NCI-H2081 treated with DMSO at 0.1 percent for 48 hours (cell line): ENCODE measurements at places on chromosomes 4 and X.

DNA sequence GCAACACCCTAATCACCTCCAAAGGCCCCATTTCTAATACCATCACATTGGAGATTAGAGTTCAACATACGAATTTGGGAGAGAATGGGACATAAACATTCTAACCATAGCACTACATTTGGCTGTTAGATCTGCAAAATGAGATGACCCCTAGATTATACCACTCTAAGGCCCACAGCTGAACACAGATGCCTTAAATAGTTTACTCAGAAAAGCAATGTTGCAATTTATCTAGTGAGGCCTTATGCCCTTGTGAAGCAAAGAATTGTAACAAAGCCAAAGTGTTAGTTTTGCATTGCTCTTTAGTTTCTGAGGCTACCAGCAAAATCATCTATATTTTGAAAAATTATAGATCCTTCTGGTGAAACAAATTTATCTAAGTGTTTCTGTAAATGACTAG lies 31.6 kb upstream of the ARHGEF6 start:
- no peak for DNase-seq

DNA sequence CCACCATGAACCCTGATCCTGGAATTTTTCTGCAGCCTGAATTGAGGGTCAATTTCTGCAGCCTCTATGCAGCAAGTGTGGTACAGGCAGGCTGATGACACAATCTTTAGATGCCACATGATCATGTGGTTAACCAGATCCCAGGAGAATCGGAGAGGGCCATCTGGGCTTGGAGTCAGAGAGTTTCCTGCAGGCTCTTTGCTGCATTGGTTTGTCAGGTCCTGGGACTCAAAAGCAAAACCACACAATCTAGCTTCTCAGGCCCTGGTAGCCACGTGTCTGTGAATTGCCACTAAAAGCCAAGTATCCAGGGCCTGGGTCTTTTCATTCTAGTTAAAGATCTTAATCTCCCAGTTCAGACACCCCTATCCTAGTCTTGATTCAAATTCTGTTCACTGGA lies 464.5 kb downstream of the BCOR start:
- DNase-seq, result no peak

DNA sequence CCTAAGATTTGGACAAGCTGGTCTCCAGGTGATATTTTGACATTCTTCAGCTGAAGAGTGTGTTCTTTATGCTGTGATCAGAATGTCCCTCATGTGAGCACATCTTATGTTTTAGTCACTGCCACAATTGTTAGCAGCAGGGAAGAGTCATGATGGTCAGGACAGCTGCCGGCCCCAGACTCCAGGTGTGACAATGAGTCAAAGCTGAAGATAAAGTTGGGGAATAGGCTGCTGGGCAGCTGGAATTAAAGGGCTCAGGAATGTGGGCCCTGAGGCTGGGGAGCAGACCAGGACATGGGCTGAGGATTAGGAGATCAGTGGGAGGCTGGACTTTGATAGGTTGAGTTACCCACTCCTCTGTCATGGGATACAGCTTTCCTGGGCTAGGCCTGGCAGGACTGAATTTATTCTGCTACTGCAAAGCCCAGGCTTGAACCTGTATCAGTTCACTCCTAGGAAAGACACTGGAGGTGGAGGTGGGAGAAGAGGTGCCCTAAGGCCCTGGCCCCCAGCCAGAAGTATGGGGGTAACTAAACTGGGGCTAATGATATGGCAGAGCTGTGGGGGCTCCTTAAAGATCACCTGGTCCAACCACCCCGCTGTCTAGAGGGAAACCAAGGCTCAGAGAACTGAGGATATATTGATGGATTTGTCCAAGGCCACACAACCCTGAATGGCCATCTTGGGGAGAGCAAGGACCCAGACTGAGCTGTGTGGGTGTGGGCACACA lies 119.5 kb downstream of the PJA1 start:
- no peak for DNase-seq

DNA sequence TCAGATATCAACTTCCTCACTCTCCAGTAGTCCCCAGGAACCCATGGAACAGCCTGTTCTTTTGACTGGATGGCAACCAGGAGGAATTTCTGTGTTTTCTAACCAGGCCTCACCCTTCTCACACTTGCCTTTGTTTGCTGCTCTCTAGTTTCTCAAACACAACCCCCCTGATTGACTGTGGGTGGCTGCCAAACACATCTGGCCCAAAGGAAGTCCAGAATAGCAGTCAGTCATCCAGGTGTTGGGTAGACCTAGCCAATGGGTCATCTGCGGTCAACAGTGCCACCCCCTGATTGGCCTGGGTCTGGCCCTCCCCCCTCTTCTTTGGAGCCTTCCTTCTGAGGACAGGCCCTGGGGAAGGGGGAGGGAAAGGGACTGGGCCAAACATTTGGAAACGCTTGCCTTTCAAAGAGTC lies 53.7 kb downstream of the MSX1 start:
- DNase-seq, result no peak

- DNase-seq, result no peak
Measured at GRCh38 chr4:24278693-24279092, 305.7 kb downstream of the DHX15 start.

- no peak for DNase-seq
Measured at GRCh38 chr4:112127803-112128202, 17.5 kb upstream of the FAM241A start.

GRCh38 chrX:93932471-93933220 lies 258.6 kb downstream of the FAM133A start:
- DNase-seq, result no peak

DNA sequence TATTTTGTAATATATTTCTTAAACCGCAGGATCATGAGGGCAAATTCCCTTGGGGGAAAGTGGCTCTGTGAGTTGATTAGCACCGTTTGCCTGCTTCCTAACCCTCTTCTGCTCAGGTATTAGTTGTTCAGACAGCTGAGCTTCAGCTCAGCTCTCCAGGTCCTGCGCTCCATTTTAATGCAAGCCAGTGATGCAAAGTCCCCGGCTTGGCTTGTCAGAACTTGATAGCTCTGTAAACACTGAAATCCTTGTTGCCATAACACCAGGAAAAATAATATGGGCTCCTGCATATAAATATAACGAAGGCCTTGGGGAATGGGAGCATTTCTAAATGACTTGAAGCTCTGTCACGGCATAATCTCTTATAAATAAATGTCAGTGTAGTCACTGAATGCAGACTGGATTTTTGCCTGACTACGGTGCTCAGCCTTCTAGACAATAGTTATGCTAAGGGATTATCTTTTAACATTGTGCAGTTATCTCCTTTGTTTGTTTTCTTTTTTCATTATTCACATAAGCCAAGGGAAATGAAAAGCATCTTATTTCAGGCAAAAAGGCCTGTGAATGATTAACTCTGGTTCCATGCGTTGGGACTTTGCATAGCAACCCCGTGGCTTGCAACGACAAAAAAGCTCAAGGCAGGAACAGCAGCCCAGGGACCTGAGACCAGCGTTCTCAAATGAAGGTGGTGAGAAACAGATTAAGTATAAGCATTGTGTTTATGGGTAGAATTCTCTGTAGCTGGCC lies 253.2 kb downstream of the SPRY1 start:
- DNase-seq, result peak; percentile 88

- no peak for DNase-seq
Measured at GRCh38 chr4:1488831-1489638, 82.8 kb upstream of the NKX1-1 start.

- no peak for DNase-seq
Measured at GRCh38 chrX:100263650-100264049, 146.4 kb downstream of the PCDH19 start.

DNA sequence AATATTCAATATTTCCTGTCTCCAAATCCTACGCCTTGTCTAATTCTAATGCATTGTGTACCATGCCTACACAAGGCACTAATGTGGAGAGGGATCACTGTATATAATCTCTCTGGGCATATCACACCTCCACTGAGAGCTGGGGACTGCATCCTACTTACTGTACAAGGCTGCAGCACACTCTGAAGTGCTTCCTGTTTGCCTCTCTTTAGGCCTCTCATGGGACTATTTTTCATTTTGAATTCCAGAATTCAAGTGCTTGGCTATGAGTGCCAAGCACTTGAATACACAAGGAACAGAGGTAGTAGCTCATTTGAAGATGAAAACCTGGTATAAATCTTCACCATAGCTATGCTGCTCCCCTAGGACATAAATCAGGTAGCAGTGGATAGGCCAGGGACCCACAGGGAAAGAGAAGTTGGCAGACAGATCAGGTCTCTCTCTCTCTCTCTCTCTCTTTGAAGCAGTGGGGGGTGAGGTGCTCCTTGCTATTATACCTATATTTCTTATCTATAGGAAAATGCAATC lies 229.7 kb upstream of the MBNL3 start:
- DNase-seq, result no peak

- no peak for DNase-seq
Measured at GRCh38 chrX:151609222-151609621, 45.7 kb downstream of the PASD1 start.

GRCh38 chrX:104135677-104136076 lies 21.1 kb downstream of the SLC25A53 start:
- no peak for DNase-seq

- DNase-seq, result no peak
Measured at GRCh38 chr4:70715097-70715496, 6.7 kb upstream of the RUFY3 start.

DNA sequence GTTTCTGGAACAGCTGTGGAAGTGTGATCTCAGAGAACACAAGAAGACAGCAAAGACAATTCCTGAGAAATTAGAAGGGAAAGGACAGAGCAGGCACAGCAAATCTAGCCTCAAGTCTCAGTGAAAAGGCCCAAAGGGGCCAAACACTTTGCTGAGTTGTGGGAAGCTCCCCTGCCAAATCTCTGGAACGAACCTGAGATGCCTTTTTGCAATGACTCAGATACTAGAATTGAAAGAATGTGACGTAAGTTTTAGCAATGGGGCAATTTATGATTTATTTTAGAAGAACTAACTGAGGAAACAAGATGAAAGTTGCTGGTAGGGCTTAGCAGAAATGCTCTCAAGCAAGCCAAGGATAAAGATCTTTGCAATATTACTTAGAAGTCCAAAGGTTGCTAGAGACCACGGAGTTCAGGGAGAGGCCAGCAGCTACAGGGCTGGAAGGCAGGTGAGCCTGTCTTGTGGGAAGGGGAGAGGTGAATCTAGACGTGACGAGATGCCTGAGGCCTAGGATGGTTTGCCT lies 92.8 kb downstream of the AMELX start:
- no peak for DNase-seq

- DNase-seq, result no peak
Measured at GRCh38 chr4:84973856-84974255, 7.4 kb upstream of the WDFY3 start.

GRCh38 chrX:56783450-56783831 lies 54.4 kb downstream of the NBDY start:
- DNase-seq, result peak; percentile 3

DNA sequence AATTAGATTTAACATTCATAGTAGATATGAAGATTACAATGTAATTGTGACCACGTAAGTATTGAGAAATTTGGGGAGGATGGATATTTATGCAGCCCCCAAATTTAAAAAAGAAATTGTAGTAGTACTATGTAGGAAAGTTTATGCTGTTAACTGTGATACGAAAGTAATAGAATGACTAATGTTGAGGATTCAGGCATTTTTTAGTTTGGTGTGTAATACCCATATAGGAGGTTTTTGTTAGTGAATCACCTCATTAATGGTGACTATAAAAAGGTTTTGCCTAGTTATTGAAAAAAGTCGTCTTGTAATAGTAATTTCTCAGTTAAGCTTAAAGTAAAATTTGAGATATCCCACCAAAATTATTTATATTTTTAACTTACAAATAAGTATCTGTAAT lies 67.2 kb downstream of the SMARCAD1 start:
- DNase-seq, result no peak

- DNase-seq, result no peak
Measured at GRCh38 chr4:153916273-153916755, 127.4 kb upstream of the SFRP2 start.

- no peak for DNase-seq
Measured at GRCh38 chr4:25103418-25103817, 56.8 kb downstream of the SEPSECS start.

DNA sequence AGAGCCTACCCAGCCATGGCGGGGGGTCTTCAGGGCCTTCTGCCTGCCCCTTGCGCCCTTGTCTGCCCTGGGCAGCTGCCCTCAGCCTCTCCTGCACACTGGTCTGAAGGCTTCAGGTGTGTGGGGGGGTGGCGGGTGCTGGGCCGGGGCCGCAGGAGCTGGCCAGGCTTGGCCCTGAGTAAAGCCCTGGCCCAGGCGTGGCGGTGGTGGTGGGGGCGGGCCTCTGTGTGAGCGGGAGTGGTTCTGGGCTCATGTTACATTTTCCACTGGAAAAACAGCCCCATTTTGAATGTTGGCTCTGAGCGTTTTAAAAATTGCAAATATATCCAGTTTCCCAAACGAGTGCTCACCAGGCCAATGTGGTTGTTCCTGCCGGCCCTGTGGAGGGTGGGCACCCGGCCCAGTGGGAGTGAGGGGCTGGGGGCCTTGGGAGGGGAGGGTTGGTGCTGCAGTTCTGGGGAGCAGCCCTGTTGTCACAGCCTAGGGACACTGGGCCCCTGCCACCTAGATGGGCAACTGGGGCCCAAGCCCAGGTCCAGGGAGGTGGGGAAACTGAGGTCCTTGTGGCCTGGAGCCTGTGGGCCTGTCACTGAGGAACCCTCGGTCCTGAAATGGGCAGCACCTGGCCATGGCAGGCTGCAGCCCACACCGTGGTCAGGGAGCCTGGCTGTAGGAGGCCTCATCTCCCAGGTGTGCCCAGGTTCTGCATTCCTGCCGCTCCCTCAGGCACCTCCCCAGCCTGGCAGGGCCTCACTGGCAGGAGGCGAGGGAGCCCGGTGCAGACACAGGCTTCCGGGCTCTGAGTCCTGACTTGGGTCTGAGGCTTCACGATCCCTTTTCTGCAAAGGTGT lies 28.3 kb downstream of the FGFRL1 start:
- DNase-seq, result no peak

GRCh38 chr4:123463869-123464268 lies 67.3 kb downstream of the SPRY1 start:
- no peak for DNase-seq

DNA sequence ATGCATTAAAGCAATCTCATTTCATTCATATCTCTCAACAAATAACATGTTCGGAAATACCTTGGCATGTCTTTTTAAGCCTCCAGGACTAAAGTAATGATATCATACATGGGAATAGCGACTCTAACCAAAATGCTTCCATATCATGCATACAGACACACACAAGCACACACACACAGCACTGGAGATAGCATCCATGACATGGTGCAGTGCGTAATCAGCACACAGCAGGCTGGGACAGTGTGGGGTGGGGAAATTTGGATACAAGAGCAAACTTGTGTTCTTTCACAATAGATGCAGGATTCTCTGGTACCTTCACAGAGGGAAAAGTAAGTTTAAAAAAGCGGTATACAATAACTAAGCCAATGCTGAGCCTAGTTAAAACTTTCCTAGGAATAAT lies 132.3 kb upstream of the HPGD start:
- DNase-seq, result no peak

DNA sequence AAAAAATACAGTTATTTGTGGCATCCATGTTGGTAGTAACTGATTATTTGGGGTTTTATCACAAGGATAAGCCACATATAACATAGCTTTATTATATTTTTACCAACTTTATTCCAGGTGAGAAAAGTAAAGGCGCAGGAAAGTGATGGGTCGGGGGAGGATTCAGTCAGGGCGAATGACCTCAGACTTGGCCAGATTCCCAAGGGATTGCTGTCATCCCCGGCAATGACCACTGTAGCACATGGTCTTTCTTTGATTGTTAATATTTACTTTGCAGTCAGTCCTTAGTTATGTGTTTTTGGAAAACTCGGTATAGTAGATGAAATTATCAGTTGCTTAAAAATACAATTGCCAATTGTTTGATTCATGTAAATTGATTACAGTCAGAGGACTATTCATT lies 17.6 kb downstream of the GRIA3 start:
- DNase-seq, result no peak

- no peak for DNase-seq
Measured at GRCh38 chrX:45353456-45353855, 152.8 kb upstream of the DIPK2B start.

GRCh38 chr4:59127743-59128142 lies 2017.6 kb upstream of the IGFBP7 start:
- no peak for DNase-seq
